Endodermal cell (in vitro differentiated cells): ENCODE measurements at places on chromosomes 1 and 21.

GRCh38 chr1:241266121-241266520, 90.9 kb downstream of the RGS7 start:
- no peak for DNase-seq

DNA sequence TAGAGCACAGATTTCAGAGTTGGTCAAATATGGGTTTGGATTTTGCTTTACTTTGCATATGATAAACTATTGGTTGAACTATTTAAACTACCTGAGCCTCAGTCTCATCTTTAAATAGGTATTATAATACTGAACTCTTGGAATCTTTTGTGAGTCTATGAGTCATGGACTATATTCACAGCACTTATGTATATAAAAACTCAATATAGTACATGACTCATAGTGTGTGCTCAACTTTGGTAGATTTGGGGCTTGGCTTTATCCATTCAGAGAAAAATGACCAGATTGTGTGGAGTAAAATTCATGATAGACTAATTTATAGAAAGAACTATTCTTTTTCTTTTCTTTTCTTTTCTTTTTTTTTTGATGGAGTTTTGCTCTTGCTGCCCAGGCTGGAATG, 28.7 kb downstream of the FCRL3 start:
- DNase-seq: no peak

- DNase-seq: peak; percentile 66
Observed at GRCh38 chr1:101238031-101238628, 1.3 kb downstream of the S1PR1 start.

DNA sequence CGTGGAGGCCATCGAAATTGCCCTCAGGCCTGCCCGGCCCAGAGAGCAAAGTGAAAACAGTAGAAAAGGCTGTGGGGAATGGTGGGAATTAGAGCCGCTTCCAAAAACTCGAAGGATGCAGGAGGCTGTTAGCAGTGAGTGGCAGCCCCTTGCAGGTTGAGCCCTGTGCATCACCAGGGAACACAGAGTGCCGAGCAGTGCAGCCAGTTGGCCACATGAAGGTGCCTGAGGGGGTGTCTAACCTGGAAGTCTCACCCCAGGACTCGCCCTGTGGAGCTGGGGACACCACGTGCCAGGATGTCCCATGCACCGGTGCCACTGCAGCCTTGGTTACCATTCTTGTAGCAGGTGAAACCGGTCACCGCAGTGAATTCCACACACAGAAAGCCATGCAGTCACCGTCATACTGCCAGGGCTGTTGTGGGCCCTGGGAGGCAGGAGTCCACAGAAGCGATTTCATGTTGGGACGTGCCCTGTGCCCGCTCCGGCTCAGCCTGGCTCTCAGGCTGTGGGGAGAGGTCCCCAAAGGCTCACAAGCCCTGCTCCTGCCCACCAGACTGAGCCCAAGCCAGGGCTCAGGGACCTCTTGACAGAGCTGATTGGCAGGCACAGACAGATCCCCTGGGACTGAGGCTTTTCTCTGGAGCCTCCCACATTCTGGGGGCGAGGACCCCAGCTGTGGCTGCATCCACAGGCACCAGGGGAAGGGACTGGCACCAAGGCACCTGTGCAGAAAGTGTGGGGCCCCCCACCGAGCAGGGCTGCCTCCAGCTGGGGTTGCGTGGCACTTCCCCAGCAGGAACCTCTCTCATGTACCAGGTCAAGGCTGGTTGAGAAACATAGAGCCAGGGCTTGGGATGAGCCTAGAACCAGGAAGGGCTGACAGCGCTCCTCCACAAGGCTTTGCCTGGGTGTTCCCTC, 16.7 kb upstream of the ACTRT2 start:
- DNase-seq: no peak

DNA sequence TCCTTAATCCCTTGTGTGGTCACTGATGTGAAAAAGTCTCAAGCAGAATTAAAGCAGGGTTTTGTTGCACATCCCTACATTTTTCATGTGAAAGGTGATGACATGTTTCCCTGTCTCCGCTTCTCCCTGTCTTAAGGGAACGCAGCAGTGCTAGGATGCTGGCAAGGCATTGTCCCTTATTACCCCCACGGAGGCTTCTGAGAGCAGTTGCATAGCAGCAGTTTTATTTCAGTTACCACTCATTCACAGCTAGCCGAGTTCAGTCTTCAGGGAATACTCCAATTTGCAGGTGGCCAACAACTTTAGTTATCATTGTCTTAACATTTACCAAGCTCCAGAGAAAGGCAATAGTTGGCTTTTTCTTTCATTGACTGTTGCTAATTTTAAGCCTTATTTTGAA, 89.1 kb downstream of the CLEC20A start:
- DNase-seq: peak; percentile 51

- no peak for DNase-seq
Observed at GRCh38 chr1:175331891-175332290, 139.3 kb upstream of the KIAA0040 start.

DNA sequence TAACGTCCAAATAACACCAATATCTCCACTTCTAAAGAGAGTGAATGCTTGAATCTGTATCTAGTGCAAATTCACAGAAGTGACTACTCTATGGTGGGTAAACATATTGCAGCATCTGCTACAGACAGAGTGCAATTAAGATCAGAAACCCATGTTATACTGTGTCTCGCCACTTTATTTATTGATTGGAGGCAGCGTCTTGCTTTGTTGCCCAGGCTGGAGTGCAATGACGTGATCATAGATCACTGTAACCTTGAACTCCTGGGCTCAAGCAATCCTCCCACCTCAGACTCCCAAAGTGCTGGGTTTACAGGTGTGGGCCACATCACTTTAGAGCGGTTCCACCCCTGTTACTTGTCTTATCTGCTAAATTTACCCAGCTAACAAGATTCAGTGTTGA, 57.0 kb downstream of the HLCS start:
- DNase-seq: no peak

GRCh38 chr1:20949871-20950590, 162.9 kb upstream of the HP1BP3 start:
- DNase-seq: no peak

- no peak for DNase-seq
Observed at GRCh38 chr1:36822648-36823047, 211.7 kb downstream of the GRIK3 start.

DNA sequence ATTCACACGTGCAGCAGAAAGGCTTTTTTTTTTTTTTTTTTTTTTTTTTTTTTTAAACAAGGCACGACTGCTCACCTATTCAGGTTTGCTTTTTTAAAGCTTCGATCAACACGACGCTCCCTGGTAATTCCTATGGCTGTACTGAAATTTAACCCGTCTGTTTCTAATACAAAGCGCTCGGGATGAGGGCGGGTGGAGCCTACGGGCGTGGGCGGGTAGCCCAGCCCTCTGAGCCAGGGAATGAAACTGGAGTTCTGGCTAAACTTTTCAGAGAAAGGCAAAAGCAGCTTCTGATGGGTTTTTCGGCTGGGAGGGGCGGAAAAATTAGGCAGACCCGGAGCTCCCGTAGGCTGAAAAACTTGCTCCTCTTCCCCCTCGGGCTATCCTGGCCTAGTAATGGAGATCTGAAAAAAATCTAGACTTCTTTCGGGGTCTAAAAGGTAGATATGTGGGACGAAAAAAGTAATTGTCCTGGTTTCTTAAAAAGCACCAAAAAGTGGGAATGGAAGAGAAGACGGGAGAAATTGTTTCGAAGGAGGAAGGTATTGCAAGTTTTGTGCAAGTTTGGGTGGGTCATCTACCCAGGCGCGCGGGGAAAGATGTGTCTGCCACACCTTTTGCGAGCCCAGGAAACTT, 7.4 kb downstream of the NR5A2 start:
- DNase-seq: peak; percentile 72

DNA sequence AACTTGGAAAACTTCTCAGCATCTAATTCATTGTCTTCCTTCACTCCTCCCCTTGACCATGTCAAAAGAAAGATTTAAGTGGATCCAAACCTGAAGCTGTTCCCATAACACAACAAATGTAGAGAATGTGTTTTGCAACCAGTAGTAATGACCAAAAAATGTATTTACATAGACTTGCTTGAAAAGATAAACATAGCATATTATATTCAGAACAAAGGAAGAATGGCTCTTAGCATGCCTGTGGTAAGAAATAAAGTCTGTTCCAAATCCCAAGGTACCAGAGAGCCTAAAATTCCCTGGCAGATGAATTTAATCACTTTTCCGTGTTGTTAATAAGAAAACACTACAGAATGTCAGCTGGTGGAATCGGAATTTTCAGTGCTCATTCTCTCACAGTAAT, 36.8 kb downstream of the FMO3 start:
- no peak for DNase-seq

DNA sequence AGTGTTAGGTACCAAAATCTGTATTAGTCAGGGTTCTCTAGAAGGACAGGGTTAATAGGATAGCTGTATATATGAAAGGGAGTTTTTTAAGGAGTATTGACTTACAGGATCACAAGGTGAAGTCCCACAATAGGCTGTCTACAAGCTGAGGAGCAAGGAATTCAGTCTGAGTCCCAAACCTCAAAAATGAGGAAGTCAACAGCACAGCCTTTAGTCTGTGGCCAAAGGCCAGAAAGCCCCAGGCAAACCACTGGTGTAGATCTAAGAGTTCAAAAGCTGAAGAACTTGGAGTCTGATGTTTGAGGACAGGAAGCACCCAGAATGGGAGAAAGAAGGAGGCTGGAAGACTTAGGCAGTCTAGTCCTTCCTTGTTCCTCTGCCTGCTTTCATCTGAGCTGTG, 487.5 kb upstream of the CHRM3 start:
- DNase-seq: no peak

- no peak for DNase-seq
Observed at GRCh38 chr1:73886716-73887115, 311.3 kb downstream of the LRRIQ3 start.

DNA sequence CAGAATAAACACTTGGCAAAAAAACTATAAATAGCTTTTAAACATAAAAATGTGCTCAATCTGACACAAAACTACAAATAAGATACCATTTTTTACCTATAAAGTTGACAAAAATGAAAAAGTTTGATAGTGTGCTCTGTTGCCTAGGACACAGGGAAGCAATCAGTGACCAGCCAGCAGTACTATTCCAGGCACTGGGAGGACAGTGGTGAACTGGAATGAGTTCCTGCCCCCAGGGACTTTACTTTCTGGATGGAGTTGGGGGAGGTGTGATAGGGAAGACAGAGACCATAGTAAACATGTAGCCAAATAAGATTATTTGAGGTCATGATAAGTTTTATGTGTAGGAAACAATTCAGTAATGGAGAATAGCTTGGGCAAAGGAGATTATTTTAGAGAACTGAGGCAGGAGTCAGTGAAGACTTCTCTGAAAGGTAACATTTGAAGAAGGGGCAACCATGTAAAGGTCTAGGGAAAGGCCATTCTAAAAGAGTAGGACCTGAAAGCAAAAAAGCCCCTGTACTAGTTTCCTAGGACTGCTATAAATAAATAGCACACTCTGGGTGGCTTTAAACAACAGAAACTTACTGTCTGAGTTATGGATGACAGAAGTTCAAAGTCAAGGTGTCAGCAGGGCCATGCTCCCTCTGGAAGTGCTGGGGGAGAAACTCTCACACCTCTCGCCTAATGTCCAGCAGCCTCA, 42.0 kb downstream of the EEIG2 start:
- DNase-seq: no peak

- no peak for DNase-seq
Observed at GRCh38 chr1:106843518-106843917, 213.0 kb upstream of the PRMT6 start.

- DNase-seq: peak; percentile 72
Observed at GRCh38 chr1:234186037-234186688, 187.1 kb upstream of the COA6 start.

DNA sequence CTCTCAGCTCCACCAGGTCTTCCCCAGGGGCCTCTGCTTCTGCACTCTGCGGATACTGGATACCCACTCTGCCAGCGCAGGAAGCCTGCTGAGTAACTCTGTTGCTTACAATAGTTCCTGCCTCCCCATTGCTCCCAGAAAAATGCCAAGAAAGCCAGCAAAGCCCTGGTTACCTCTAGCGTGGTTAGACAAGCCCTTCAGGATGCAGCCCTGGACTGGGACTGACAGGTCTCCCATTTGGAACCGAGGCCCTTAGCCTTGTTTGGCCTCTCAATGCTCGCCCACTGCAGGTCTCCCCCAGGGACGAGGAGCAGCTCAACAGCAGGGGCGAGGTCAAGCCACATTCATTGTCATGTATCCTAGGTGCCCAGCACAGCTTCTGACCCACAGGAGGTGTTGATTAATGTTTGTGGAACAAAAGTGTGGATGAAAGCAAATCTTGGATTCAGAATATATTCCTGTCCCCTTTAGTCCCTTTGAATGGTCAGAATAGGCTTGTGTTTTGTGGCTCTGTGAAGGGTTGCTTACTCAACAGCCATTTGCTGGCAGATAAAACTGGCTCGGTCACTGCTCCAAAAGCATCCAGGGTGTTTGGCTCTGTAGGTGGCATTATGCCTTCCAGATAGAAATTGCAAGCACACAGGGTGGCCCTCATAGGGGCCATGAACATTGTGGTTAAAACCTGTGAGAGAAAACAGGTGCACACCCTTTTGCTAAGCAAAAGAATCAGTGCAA, 58.9 kb downstream of the C1orf198 start:
- peak; percentile 29 for DNase-seq

- no peak for DNase-seq
Observed at GRCh38 chr21:39085843-39086405, 97.3 kb downstream of the PSMG1 start.

- DNase-seq: no peak
Observed at GRCh38 chr21:34793471-34793870, 124.7 kb downstream of the CLIC6 start.

GRCh38 chr1:196723325-196724185, 51.1 kb upstream of the CFHR3 start:
- peak; percentile 94 for DNase-seq

DNA sequence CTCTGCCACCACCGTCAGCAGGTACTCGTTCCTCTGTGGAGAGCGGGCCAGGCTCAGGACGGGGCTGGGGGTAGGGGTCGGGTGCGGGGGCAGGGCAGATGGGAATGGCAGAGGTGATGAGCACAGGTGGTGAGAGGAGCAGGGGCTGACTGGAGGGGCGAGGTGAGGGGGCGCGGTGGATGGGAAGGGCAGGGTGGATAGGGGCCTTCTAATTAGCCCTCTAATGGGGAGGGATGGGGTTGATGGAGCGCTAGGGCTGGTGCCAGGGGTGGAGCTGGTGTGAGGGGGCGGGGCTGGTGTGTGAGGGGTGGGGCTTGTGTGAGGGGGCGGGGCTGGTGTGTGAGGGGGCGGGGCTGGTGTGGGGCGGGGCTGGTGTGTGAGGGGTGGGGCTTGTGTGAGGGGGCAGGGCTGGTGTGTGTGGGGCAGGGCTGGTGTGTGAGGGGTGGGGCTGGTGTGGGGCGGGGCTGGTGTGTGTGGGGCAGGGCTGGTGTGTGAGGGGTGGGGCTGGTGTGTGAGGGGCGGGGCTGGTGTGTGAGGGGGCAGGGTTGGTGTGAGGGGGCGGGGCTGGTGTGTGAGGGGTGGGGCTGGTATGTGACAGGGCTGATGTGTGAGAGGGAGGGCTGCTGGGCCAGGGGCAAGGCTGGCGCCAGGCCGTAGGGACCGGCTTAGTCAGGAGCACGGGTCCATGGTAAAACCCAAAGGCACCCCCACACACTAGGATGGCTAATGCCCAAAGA, 5.9 kb downstream of the KRTAP10-1 start:
- DNase-seq: peak; percentile 68

DNA sequence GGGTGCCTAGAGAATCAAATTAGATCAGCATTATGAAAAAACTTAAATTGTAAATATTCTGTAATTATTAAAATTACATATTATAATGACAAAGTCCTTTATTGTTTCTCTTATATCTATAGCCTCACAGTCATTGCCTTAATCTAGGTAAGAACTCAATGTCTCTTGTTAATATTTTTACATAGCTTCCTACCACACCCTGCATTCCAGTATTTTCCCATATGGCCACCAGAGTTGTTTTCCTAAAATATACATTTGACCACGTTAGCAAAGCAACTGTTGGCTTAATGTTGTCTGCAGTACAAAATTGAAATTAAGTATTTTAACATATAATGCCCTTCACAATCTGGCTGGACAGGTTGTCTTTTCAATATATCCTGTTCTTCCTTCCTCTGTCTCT, 230.3 kb downstream of the DNAH14 start:
- DNase-seq: no peak
